ENCODE measurements at places on chromosomes 3 and 15. TPM values are rescaled to one million over a fixed set of nuclear protein-coding genes. Genes with fewer than 3 reads are reported as not detected.

DNA sequence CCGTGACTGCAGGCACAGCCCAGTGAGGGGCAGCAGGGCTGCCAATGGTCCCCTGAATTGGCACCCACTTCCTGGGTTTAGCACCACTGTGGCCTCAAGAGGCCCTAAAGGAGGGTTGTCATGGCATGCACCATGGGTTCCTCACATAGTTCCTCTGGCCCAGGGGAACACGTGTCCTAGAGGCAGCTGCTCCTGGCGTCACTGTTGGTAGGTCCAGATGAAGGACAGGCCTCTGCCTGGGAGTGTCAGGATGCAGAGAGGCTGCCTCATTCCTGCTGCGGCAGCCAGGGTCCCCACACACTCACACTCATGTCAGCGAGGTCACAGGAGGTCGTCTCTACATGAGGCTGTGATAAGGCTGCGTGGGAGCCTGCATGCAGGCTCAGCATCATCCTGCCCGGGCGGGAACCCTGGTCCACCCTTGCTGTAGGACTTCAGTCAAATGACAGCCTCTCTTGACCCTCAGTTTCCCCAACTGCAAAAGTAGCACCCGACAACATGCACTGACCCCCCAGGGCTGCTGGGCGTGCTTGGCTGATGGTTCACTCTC is 26.1 kb upstream of the SFMBT1 start:
- no peak for DNase-seq

Gene CLEC3B
- polyA plus RNA-seq, result 12.2 TPM

GRCh38 chr3:56373386-56373785 is 94.9 kb downstream of the ERC2 start:
- DNase-seq, result no peak

Gene SAMD7
- not detected for polyA plus RNA-seq

Gene LRRIQ4
- polyA plus RNA-seq, result 0.17 TPM

- no peak for DNase-seq
These were observed 125.8 kb downstream of the ERC2 start for GRCh38 chr3:56342475-56342874.

GRCh38 chr15:41567862-41568261 is 8.8 kb downstream of the TYRO3 start:
- DNase-seq, result no peak

- DNase-seq, result no peak
These were observed 8.7 kb upstream of the ZNF589 start for GRCh38 chr3:48232232-48232631.

- no peak for DNase-seq
These were observed 130.9 kb downstream of the PGPEP1L start for GRCh38 chr15:98876451-98877369.

Gene SENP8
- 1.7 TPM for polyA plus RNA-seq

DNA sequence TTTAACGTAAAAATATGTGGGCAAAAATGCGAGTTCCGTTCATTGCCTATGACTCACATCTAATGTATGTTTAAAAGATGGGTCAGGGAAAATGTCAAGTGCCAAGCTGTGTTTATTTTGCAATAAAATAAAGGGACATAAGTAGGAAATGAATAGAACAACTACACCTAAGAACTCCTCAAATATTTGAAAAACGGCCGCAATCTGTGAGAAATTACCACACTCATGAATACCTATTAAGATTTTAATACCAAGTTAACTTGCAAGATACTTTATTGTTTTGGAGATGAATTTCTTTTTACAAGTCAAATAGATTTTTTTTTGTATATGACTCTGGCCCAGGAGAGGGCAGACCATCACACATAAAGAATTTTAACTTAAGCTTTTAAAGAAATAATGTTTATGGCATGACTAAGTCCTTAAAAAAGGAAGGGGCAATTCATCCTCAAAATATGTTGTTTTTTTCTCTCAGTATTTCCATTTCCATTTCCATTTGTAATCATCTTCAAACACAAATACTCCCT is 152.7 kb downstream of the SUCNR1 start:
- no peak for DNase-seq

Gene GRAMD1C
- polyA plus RNA-seq, result 1.9 TPM
